ENCODE measurements at places on chromosomes 4 and X. TPM values are rescaled to one million over a fixed set of nuclear protein-coding genes. Genes with fewer than 3 reads are reported as not detected.

DNA sequence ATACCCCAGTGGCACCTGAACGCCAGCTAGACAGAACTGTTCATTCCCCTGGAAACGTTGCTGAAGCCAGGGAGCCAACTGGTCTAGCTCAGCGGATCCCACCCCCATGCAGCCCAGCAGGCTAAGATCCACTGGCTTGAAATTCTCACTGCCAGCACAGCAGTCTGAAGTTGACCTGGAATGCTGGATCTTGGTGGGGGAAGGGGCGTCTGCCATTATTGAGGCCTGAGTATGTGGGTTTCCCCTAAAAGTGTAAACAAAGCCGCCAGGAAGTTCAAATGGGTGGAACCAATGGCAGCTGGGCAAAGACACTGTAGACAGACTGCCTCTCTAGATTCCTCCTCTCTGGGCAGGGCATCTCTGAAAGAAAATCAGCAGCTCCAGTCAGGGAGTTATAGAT lies 213.0 kb downstream of the NKX6-1 start:
- no peak for DNase-seq

TLR7 gene
- total RNA-seq, result 1.0 TPM

- no peak for DNase-seq
Observed at GRCh38 chr4:111873801-111874200, 271.5 kb upstream of the FAM241A start.

GRCh38 chrX:3340016-3340415 lies 6.4 kb downstream of the MXRA5 start:
- no peak for DNase-seq

- DNase-seq, result no peak
Observed at GRCh38 chr4:188053302-188053701, 56.1 kb downstream of the TRIML2 start.

- DNase-seq, result no peak
Observed at GRCh38 chr4:149790172-149790907, 25.3 kb downstream of the IQCM start.

GRCh38 chr4:112318239-112319142 lies 21.3 kb downstream of the ALPK1 start:
- DNase-seq, result no peak

- no peak for DNase-seq
Observed at GRCh38 chr4:47849466-47849865, 11.6 kb upstream of the CORIN start.

DNA sequence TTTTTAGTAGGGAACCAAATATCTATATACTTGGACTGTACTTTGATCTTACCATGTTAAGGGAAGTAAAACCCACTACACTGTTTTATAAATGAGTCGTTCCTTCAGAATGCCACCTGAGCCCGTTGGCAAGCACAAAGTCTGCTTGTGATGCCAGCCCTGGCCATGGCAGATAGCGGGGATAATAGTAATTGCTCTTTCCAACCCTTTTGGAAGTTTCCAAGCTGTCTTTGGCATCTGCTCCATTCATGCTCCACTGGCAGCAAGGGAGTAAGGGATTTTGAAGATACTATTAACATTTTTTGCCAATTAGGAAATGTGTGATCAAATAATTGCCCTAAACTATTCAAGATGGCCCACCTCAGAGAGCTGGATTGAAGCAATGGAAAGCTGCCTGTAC lies 689.2 kb upstream of the SLIT2 start:
- no peak for DNase-seq

DNA sequence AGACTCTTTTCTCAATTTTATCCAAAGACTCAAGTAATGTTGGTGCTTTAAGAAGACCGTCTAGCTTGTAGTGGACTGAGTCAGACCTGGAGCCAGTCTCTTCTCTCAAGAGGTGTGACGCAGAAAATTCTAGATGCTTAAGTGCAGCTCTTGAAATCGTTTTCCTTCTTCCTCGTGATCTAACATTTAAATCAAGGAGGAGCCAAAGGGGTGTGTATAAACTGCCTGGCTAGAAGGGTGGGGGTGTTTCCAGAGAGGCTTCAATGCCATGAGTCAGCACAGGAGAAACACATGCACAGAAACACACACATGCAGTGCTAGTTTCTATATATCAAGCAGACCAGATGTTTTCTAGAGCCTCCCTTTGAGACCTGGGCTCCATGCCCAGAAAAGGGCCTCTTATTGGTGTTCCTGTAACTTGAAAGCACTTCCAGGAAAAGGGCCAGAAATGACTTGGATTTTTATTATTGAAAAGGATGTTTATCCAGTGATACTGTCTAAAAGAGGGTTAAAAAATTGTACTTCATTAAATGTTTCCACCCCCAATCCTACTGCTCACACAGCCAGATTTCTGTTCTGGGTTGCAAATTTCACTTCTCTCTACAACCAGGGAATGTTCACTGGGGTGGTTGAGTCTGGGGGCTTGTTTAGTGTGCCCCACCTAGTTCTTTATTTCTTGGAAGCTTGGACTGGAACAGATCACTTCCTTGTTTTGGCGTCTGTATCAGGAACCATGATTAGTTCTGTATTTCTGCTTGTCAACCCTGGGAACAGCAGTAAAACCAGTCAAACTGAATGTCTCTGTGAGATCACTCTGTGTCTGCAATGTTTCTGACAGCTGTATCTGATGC lies at the start of gene CLIC2:
TSS of gene CLIC2 (minus strand) at position 129 of the 851 bp plus-strand sequence. CDS start 187 bp downstream, outside the sequence.
- no peak for DNase-seq

DNA sequence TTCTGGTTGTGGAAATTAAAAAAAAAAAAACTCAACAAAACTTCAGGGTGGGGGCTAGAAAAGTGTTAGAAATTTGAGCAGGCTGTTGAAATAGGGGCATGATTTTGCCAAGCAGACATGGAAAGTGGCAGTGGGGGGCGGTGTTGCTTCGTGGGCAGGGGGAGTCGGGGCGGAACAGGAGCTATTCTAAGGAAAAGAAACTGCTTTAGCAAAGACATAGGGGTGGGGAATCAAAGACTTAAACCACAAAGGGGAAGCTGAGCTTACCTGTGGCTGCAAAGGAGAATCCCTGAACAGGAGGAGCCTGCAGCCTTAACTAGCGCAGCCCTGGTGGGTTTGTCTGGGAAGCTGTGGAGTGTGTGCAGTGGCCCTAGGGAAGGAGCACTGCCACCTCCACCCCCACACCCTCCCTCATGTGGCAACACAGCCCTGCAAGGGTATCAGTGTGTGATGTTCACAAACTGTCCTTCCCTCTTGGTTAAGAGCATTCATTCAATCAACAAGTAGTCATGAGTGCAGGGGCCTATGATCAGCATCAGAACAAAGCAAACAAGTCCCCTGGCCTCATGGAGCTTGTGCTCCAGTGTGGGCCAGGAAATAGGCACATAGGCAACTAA lies 20.5 kb downstream of the SEL1L3 start:
- no peak for DNase-seq

UBL4A gene
- 20.4 TPM for total RNA-seq

GRCh38 chr4:865121-865465 lies 39.2 kb upstream of the CPLX1 start:
- DNase-seq, result no peak

FAM90A26 gene
- not detected for total RNA-seq

UGT8 gene
- 2.2 TPM for total RNA-seq

GRCh38 chr4:46937493-46937892 lies 28.4 kb upstream of the COX7B2 start:
- DNase-seq, result no peak

FGF2 gene
- total RNA-seq, result 12.2 TPM

DNA sequence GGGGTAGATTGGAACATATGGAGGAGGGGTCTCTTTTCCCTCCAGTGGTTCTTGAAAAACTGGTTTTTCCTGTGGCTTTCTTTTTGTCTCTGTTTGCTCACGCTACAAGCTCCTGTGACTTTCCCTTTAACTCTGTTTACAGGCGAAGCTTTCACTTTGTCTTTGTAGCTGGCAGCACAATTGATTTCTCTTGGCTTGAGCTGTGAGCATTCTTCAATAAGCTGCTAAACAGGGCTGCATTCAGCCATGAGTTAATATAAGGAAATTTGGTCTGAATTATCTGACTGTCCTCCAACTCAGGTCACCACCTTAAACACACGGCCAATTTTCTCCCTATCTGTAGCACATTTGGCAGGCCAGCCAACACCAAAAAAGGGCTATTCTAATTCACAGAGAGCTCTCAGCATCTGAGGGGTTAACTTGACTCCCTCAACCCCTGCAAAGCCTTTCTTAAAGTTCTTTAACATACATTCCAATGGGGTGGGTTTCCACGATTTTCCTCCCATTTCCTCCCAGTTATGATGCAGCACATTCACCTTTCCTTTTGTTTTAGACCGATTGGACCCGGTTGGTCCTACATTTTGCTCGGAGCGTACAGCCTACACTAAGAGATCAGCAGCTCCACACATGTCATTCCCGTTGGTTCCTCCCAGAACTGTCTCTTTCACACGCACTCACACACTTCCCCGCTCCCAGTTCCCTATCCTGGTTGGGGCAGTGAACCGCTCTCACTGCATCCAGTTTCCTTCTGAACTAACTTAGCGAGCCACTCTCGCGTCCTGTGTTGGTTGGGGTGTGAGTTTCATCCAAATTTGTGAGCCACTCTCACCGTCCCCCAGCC lies 45.4 kb downstream of the UGT2A3 start:
- DNase-seq, result peak; percentile 47

- DNase-seq, result no peak
Observed at GRCh38 chr4:42483426-42484379, 86.4 kb downstream of the SHISA3 start.

DNA sequence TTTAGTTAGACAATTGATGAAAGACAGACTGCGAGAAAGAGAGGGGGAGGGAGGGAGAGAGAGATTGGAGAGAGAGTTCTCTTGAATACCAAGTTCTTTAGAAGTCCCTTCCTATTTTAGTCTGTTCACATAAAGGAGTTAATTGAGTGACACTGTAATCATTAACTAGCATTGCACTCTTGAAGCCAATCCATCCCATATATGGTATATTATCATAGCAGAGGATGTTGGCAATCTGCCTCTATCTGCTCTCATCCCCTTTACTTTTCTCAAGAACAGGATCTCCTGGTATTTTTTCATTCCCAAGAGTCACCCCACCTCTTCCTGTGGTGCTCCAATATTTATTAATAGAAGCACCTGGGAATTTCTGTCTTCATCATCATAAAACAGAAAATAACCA lies 959.6 kb upstream of the NDST4 start:
- no peak for DNase-seq

DNA sequence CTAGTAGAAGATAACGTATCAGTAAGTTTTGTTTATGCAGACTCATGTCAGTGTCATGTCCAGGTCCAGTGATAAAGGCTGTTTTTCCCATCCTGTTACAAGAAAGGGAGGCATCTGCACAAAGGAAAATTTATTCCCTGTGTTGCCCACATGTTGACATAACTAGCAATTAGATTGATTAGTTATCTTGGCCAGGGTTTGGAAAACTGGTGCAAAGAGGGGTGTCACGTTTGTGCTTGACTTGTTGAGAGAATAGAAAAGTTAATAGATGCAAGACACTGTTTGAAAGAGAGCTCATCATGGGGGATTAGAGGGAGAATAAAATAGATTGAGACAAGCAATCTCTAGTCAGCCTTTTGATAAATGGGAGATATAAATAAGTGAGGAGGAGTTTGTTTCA lies 1357.0 kb upstream of the AGA start:
- no peak for DNase-seq

GRCh38 chr4:17517664-17518063 lies 2.7 kb downstream of the CLRN2 start:
- no peak for DNase-seq

DNA sequence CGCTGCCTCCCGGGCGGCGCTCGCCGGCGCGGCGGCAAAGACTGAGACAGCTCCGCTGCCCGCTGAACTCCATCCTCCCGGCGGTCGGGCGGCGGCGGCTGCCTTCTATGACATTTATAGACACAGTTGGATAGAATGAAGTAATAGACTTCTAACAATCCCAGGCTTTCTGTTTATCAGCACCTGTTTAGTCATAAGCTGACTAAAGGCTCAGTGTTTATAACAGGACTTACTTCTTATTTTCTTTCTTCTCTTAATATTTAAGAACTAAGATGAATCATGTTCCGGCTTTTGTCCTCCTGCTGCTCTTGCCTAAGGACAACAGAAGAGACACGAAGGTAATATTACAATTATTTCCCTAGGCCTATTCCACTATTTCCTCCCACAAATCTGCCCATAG lies 3.9 kb downstream of the ARL13A start:
- no peak for DNase-seq

- peak; percentile 96 for DNase-seq
Observed at GRCh38 chr4:6709230-6710114, at the start of gene MRFAP1L1. Gene MRFAP1L1, minus strand, starts transcription at chr4:6709865. Its CDS starts 236 bp downstream, at chr4:6709629.

Measured in ureter (tissue), 1 donor.